ENCODE measurements at places on chromosomes 5 and 9.

DNA sequence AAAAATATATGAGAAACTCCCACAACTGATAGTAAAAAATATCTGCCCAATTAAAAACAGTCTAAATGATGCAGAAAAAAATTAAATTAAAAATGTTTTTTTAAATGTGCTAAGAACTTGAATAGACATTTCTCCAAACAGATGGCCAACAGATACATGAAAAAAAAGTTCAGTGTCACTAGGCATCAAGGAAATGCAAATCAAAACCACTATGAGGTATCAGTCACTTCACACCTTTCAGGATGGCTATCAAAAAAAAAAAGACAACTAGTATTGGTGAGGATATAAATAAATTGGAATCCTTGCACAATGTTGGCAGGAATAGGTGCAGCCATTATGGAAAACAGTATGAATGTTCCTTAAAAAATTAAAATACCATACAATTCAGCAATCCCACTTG, 16.6 kb downstream of the ZNF131 start:
- no peak for DNase-seq

GRCh38 chr9:77865385-77866047, 166.1 kb downstream of the GNAQ start:
- DNase-seq: no peak

DNA sequence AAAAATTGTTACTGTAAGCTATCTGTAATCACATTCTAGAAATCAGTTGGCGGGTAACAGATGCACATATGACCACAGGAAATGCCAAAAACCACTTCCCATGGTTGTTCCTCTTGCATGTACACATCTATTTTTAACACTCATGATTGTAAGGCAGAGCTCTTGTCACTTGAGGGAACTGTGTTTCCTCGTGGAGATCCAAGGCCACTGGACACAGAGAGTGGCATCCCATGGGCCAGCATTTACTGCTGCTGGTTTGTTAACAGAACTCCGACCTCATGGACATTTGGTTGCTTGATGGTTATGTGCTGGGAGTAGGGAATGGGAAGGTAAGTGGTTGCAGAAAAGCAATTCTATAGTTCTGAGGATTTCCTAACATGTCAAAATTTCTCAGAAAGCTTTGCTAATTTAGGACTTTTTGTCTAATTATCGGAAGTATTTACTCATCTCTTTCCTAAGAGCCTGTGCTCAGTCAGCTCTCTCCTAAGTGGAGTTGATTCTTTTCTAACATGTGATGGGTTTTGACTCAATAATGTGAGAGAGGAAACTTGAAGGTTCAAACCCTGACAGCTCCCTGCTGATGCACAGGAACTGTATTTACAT, 202.0 kb upstream of the NR3C1 start:
- peak; percentile 40 for DNase-seq

GRCh38 chr9:110183208-110184145, 24.5 kb downstream of the C9orf152 start:
- DNase-seq: peak; percentile 70

DNA sequence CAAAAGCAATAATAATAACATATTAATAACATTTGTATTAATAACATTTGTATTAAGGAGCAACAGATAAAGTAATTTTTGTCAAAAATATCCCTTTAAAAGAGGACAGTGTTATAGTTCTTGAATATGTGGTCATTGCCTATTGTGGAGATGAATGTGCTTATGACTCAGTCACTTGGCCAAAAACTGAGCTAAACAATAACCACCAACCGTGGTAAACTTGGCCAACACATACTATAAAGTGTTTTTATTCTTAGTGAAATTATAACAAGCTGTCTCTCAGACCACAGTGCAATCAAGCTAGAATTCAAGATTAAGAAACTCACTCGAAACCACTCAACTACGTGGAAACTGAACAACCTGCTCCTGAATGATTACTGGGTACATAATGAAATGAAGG, 159.2 kb upstream of the PLPPR1 start:
- DNase-seq: no peak

- DNase-seq: no peak
Measured at GRCh38 chr5:77983482-77984199, 207.5 kb upstream of the TBCA start.

DNA sequence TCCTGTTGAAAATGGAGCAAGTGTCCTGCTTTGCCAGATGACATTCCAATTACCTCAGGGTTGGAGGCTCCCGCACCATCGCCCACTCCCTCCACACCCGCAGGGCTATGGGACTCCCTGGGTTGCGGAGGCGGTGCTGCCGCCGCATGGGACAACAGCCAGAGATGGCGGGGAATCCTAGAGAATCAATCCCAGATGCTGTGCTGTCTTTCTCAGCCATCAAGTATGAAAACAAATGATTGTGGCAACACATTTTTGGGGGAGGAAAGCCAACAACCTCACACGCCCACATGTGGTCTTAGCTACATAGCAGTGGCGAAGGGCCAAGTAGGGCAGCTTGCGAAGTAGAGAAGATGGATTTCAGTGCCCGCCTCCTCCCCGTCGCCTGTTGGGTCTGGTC, 46.7 kb downstream of the IL31RA start:
- peak; percentile 49 for DNase-seq
